ENCODE measurements at places on chromosomes 12 and 14.
A peak's percentile ranks its signal among the peaks of the same experiment; 100 is the strongest.

DNA sequence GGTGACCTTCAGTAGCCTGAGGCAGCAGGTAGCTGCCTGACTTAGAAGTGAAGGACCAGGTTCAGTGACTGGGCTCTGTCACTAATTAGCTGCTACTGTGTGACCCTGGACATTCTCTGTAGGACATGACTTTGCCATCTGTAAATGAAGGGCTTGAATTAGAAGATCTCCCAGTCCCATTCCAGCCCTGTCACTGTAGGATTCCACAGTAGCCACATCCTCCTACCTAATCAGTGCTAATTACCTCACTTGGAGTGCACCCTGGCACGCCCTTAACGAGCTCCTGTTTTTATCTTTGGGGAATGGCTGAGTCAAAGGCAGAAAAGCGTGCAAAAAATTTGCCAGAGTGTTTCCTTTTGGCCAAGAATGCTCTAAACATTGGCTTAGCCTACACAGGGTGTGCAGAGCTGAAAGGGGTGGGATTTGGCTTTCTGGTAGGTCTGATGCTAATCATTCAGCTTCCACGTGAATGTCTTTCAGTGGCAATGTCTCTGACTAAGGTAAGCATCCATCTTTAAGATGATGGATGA is 6.8 kb downstream of the NTF3 start:
- H3K27me3 ChIP-seq = peaks cover 16% of the 10 kb centered on the region
- no peak for DNase-seq
- H3K27ac ChIP-seq = no peak overlapping the region
- no peaks in the 10 kb centered on the region for H3K4me1 ChIP-seq

GRCh38 chr12:57124261-57124877 is 3.9 kb upstream of the LRP1 start:
- no peaks in the 10 kb centered on the region for H3K27me3 ChIP-seq
- no peak overlapping the region for H3K4me3 ChIP-seq
- no peak overlapping the region for H3K27ac ChIP-seq

GRCh38 chr12:113867258-113867657 is 98.9 kb downstream of the RBM19 start:
- H3K36me3 ChIP-seq = peaks cover 24% of the 10 kb centered on the region
- DNase-seq = no peak
- H3K27me3 ChIP-seq = no peaks in the 10 kb centered on the region
- H3K27ac ChIP-seq = no peak overlapping the region
- peaks cover 31% of the 10 kb centered on the region for H3K4me1 ChIP-seq

DNA sequence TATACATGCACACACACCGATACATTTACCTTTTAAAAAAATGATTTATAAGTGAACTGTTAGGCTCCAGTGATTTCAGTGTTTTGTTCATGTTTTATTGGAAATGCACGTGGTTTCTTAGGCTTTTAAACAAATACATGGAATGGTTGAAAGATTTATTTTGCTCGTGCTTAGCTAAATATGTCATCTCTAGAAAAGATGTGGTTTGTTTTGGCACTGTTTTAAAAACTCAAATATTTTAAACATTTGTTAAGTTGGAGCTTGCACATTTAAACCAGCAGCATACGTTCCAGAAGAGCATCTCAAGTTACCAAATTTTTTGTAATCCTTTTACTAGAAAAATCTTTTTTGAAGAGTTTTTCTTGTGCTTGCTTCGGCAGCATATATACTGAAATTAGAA is 44.5 kb downstream of the FOXA1 start:
- no peak overlapping the region for H3K4me3 ChIP-seq
- H3K27ac ChIP-seq = no peak overlapping the region
- no peaks in the 10 kb centered on the region for H3K4me1 ChIP-seq
- H3K27me3 ChIP-seq = no peaks in the 10 kb centered on the region
- DNase-seq = no peak

GRCh38 chr12:20369305-20370013 is 1.1 kb downstream of the PDE3A start:
- H3K4me1 ChIP-seq = peaks cover 14% of the 10 kb centered on the region
- H3K36me3 ChIP-seq = no peaks in the 10 kb centered on the region
- H3K27me3 ChIP-seq = peaks cover 77% of the 10 kb centered on the region
- DNase-seq = peak; percentile 18

- no peak for DNase-seq
- H3K27ac ChIP-seq = no peak overlapping the region
- H3K4me3 ChIP-seq = no peak overlapping the region
Measured at GRCh38 chr14:102171173-102172020, 31.7 kb downstream of the WDR20 start.

DNA sequence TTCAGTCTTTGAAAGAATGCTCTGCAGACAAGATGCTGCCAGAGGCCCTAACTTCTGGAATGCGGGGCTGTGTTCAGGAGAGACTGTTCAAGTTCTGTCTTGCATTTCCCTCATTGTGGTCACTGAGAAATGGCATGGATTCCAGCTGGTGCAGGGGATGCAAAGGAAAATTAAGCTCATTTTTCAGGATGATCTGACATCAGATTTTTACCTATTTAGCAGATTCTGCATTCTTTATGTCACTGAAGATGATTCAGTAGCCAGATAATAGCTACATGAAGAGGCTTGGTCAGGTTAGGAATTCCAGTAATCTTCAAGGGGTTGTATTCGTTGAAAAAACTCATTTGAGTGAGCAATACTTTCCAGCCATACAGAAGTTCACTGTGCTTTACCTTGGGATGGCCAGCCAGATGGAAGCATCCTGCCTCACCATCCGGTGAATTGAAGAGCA is 16.1 kb upstream of the MFAP5 start:
- DNase-seq = no peak
- H3K27ac ChIP-seq = no peak overlapping the region
- peaks cover 3% of the 10 kb centered on the region for H3K27me3 ChIP-seq
- H3K36me3 ChIP-seq = no peaks in the 10 kb centered on the region
- H3K4me1 ChIP-seq = peaks cover 6% of the 10 kb centered on the region
- no peak overlapping the region for H3K4me3 ChIP-seq

DNA sequence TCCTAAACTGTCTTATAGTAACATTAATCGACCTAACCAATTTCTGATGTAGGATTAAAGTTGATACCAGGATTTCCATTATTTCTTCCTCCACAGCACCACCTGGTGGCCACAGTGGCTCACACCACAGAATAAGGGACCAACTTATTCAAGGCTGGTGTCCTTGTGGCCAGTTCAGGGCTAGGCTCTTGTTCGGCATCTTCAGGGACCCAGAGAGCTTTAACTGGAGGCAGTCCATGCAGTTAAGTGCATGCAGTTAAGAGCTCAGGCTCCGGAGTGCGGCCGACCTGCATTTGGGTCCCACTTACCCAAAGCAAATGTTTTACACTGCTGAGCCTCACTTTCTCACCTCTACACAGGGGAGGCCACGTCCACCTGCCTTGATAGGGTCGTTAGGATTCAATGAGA is 42.0 kb upstream of the GPR68 start:
- peaks cover 44% of the 10 kb centered on the region for H3K36me3 ChIP-seq
- DNase-seq = peak; percentile 69
- peak overlapping the region; percentile 73 for H3K27ac ChIP-seq
- H3K4me3 ChIP-seq = no peak overlapping the region
- H3K4me1 ChIP-seq = peaks cover 9% of the 10 kb centered on the region

DNA sequence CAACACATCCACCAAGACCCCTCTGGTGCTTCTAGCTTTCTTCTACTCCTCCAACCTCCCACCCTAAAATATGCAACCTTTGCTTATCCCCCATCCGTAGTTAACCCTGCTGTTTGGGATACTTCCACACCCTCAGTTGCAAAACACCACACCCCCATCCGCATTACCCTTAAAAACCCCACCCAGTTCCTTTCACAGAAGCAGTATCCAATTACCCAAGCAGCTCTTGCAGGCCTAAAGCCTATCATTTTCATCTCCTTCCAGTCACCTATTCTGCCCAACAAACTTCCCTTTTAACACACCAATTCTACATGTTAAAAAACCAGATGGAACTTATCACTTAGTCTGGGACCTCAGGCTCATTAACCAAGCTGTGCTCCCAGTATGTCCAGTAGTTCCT is 88.2 kb downstream of the TMTC3 start:
- H3K27ac ChIP-seq = no peak overlapping the region
- no peak overlapping the region for H3K4me3 ChIP-seq
- DNase-seq = no peak
- no peaks in the 10 kb centered on the region for H3K27me3 ChIP-seq

- no peaks in the 10 kb centered on the region for H3K4me1 ChIP-seq
- H3K36me3 ChIP-seq = no peaks in the 10 kb centered on the region
- H3K27me3 ChIP-seq = peaks cover 13% of the 10 kb centered on the region
- no peak overlapping the region for H3K27ac ChIP-seq
- no peak for DNase-seq
Measured at GRCh38 chr12:107126796-107127481, 33.6 kb upstream of the CRY1 start.

GRCh38 chr12:27530157-27530922 is 6.3 kb downstream of the PPFIBP1 start:
- peaks cover 42% of the 10 kb centered on the region for H3K4me1 ChIP-seq
- peaks cover 8% of the 10 kb centered on the region for H3K27me3 ChIP-seq
- H3K36me3 ChIP-seq = no peaks in the 10 kb centered on the region
- no peak for DNase-seq

DNA sequence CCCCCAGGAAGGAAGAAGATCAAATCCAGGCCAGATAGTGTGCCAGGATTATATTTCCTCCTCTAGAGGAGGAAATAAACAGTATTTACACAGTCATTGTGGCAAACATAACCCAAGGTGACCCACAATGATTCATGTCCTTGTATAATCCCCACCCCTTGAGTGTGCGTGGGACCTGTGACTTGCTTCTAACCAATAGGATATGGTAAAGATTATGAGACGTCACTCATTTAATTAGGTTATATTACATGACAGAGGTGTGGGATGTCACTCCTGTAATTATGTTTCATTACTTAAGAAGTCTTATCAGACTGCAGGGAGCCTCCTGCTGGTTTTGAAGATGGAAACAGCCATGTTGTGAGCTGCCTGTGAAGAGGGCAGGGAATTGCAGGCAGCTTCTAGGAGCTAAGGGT is 12.2 kb upstream of the CATSPERB start:
- H3K4me3 ChIP-seq = no peak overlapping the region
- no peak for DNase-seq
- peaks cover 2% of the 10 kb centered on the region for H3K36me3 ChIP-seq
- H3K27ac ChIP-seq = no peak overlapping the region
- no peaks in the 10 kb centered on the region for H3K4me1 ChIP-seq

GRCh38 chr14:94355191-94355794 is 32.2 kb upstream of the SERPINA6 start:
- DNase-seq = no peak
- no peak overlapping the region for H3K4me3 ChIP-seq
- H3K27ac ChIP-seq = no peak overlapping the region
- H3K4me1 ChIP-seq = no peaks in the 10 kb centered on the region
- H3K27me3 ChIP-seq = peaks cover 50% of the 10 kb centered on the region

- H3K27me3 ChIP-seq = no peaks in the 10 kb centered on the region
- DNase-seq = no peak
- H3K27ac ChIP-seq = no peak overlapping the region
- no peak overlapping the region for H3K4me3 ChIP-seq
- H3K4me1 ChIP-seq = peaks cover 18% of the 10 kb centered on the region
Measured at GRCh38 chr12:100197486-100197885, 3.1 kb upstream of the ACTR6 start.

DNA sequence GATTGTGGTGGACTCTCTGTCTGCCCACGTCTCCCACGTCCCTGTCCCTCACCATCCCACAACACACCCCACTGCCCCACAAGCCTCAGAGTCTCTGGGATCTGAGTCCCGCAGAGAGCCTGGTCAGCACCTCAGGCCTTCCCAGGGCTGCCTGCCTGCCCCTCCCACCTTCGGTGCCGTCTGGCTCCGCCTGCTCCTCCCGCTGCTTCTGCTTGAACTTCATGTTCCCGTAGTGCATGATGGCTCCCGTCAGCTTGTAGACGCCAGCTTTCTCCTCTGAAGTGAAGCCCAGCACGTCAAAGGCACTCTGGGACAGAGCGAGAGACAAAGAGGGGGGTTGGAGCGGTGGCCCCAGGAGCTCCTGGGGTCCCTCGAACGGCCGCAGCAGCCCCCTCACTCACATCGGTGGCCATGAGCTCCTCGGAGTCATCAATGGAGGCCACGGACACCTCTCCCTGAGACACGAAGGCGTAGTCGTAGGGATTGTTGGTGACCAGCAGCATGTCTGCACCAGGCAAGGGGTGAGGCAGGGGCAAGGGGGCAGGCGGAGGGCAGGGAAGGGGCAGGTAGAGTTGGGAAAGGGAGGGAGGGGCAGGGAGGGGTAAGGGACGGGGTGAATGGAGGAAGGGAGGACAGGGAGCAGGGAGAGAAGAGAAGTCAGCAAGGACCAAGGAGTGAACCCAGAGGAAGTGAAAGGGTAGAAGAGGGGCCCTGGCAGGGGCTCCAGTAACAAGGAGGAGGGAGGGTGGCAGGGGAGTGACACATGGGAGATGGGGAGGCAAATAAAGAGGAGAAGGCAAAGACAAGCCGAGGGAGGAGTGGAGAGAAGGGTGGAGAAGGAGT is 5.6 kb downstream of the MYH6 start:
- no peaks in the 10 kb centered on the region for H3K36me3 ChIP-seq
- DNase-seq = no peak
- no peaks in the 10 kb centered on the region for H3K4me1 ChIP-seq
- H3K27me3 ChIP-seq = no peaks in the 10 kb centered on the region

GRCh38 chr12:108449478-108449877 is 65.6 kb upstream of the FICD start:
- H3K4me1 ChIP-seq = no peaks in the 10 kb centered on the region
- H3K27ac ChIP-seq = no peak overlapping the region
- H3K4me3 ChIP-seq = no peak overlapping the region
- no peak for DNase-seq
- no peaks in the 10 kb centered on the region for H3K36me3 ChIP-seq

GRCh38 chr12:64813723-64814122 is 10.7 kb upstream of the TBC1D30 start:
- no peaks in the 10 kb centered on the region for H3K36me3 ChIP-seq
- H3K4me3 ChIP-seq = no peak overlapping the region
- peaks cover 15% of the 10 kb centered on the region for H3K27me3 ChIP-seq
- no peaks in the 10 kb centered on the region for H3K4me1 ChIP-seq
- no peak for DNase-seq
- H3K27ac ChIP-seq = no peak overlapping the region

DNA sequence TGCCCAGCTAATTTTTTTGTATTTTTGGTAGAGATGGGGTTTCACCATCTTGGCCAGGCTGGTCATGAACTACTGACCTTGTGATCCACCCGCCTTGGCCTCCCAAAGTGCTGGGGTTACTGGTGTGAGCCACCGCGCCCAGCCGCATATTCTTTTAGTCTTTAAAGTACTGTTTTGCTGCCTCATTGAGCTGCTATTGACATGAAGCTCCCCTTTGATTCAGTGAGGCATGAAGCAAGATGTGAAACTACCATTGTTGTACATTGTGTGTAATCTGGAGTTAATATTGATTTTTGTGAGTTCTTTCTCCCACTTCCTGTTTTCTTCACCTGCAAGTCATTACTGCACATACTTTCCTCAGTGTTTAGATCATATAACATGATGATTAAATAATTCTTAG is 80.8 kb downstream of the MNAT1 start:
- no peak for DNase-seq
- H3K27me3 ChIP-seq = no peaks in the 10 kb centered on the region
- H3K27ac ChIP-seq = no peak overlapping the region
- H3K36me3 ChIP-seq = peaks cover 21% of the 10 kb centered on the region
- H3K4me1 ChIP-seq = no peaks in the 10 kb centered on the region
- H3K4me3 ChIP-seq = no peak overlapping the region

All from activated naive CD8-positive, alpha-beta T cell treated with anti-CD3 and anti-CD28 coated beads for 36 hours (primary cell).